ENCODE measurements at places on chromosomes 3 and 15.

- no peak for DNase-seq
These were observed 75.9 kb upstream of the ATP2B2 start for GRCh38 chr3:10581251-10581650.

GRCh38 chr15:47773143-47773542, 55.8 kb downstream of the SEMA6D start:
- no peak for DNase-seq

GRCh38 chr3:81470524-81471278, 290.7 kb downstream of the GBE1 start:
- no peak for DNase-seq

GRCh38 chr3:133733226-133733625, 13.0 kb upstream of the TF start:
- no peak for DNase-seq

DNA sequence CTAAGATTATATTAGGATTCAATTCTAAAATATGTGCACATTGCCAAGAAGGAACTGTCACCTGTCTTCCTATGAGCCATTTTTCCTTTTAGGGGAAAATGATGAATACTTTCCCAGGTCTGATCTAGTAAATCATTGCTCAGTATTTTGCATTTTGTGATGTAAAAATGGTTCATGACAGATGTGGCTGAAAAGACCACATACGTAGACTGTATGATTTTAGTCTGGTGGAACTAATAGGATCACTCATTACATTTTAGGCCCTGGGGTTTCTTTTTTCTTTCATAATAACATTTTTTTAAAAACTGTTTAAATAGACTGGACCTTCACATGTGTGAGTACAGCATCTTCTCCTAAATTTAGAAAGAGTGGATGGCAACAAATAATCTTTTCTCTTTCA, 201.7 kb upstream of the MLF1 start:
- no peak for DNase-seq

DNA sequence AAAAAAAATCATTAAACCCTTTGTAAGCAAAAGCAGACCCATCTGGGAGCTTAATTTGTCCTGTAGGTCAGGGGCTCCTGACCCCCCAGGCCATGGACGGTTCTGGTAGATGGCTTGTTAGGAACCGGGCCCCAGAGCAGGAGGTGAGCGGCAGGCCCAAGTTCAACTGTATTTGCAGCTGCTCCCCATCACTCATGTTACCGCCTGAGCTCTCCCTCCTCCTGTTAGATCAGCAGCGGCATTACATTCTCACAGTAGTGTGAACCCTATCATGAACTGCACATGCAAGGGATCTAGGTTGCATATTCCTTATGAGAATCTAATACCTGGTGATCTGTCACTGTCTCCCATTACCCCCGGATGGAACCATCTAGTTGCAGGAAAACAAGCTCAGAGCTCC, 60.7 kb downstream of the FSIP1 start:
- DNase-seq, result no peak

GRCh38 chr15:28456476-28457395, 76.0 kb downstream of the GOLGA8G start:
- peak; percentile 12 for DNase-seq

DNA sequence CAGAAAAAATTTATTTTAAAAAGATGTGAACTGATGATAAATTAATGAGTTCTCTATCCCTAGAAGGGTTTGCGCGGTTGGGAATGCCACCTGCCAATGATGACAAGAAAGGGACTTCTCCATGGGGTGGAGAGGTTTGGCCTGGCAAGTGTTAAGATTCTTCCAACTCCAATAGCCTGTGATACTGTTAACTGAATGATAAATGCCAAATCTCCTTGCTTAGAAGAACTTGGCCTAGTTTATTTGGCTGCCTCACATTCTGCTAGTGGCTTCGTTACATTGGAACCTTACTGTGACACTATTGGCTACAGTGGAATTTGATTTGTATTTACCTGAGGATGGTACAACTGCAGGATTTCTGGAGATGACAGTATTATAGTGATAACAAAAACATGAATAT, 91.7 kb upstream of the CCNL1 start:
- DNase-seq, result no peak

- peak; percentile 79 for DNase-seq
These were observed 401 bp downstream of the ZSCAN29 start for GRCh38 chr15:43370310-43370974.

DNA sequence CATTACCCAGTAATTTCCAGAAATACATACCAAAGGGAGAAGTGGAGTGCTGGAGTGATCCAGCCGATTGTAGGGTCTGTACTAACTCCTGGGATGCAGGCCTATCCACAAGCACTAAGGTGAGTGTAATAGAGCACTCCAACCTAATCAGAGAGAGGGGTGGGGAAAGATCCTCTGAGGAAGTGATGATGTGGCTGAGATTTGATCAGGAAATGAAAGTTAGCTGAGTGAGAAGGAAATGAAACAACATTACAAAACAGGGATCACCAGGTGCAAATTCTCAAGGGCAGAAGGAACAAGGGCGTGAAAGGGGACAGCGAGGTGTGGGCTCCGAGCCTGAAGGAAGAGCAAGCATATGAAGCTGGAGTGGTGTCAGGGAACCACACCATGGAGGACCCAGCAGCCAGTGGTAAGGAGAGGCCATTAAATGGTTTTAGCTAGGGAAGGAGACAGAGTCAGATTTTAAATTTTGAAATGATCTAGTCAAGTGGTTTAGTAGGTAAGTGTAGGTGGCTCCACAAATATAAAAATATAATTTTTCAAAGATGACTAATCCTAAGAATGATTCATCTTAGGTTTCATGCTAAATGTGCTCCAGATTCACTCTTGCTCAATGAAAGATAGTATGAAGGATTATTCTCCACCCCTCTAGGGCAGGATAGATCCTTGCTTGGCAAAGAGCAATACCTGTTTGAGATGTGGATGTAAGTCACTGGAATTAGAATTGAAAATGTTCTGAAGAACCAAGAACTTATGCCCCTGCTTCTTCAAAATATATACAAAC, 348.7 kb downstream of the TBL1XR1 start:
- DNase-seq, result no peak
